ENCODE measurements at places on chromosomes 6 and 20. TPM values are rescaled to one million over a fixed set of nuclear protein-coding genes. Genes with fewer than 3 reads are reported as not detected.

GRCh38 chr20:41330343-41330720 is 10.3 kb upstream of the LPIN3 start:
- DNase-seq, result no peak

- peak; percentile 32 for DNase-seq
Observed at GRCh38 chr20:14189794-14190402, 147.5 kb downstream of the FLRT3 start.

DNA sequence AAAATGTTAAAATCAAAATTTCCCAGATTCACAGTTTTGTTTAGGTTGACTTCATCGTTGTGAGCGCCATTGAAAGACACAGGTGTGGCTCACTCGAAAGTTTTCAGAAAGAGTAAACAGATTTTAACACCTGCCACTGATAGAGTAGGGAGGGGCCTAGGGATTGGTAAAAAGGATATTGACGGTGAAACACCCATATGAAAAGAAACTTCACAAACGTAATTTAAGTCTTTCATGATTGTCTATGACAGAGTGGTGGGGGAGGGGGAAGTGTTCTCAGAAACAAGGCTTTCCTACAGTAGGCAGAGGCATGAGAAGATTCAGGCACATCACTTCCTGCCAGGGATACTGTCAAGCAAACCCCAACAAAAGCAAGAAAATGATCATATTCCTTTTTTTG is 101.4 kb downstream of the PERP start:
- no peak for DNase-seq

GRCh38 chr6:106124437-106125430 is 38.6 kb downstream of the PRDM1 start:
- DNase-seq, result no peak

- DNase-seq, result no peak
Observed at GRCh38 chr20:55009066-55009465, 533.7 kb downstream of the DOK5 start.

DNA sequence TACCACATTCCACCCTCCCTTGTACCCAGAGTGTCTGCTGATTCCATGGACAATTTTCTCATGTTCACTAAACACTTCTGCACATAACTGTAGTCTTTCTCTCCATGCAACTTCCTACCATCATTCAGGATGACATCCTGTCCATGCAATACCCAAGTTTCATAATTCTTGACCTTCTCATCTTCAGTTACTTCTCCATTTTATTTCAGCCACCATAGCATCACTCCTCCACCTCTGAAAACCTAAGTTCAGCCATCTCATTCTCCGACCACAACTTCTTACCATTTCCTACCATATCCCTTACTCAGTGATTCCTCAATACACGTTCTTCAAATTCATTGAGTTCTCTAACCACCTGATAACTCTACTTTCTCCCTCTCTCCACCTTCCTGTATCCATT is 216.5 kb upstream of the TENT5A start:
- DNase-seq, result no peak

GRCh38 chr20:19937218-19937617 is 79.9 kb upstream of the NAA20 start:
- DNase-seq, result no peak

CDSN gene
- not detected for total RNA-seq

Measured in G401 (cell line).